ENCODE measurements at places on chromosomes 4 and X.

DNA sequence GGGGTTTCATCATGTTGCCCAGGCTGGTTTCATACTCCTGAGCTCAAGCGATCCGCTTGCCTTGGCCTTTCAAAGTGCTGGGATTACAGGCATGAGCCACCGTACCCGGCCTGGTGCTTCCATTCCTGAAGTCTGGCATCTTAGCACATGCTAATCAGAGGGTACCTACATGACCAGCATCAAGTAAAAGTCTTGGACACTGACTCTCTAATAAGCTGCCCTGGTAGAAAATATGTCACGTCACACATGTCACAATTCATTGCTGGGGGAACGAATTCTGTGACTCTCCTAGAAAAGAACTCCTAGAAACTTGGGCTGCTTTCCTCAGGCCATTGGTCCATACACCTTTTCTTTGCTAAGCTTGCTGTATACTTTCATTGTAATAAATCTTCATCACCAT lies 19.1 kb upstream of the XAGE2 start:
- DNase-seq: no peak

- no peak for DNase-seq
These were observed 13.1 kb upstream of the ANXA5 start for GRCh38 chr4:121709766-121710405.

GRCh38 chr4:13103382-13104015 lies 380.6 kb downstream of the RAB28 start:
- DNase-seq: no peak

DNA sequence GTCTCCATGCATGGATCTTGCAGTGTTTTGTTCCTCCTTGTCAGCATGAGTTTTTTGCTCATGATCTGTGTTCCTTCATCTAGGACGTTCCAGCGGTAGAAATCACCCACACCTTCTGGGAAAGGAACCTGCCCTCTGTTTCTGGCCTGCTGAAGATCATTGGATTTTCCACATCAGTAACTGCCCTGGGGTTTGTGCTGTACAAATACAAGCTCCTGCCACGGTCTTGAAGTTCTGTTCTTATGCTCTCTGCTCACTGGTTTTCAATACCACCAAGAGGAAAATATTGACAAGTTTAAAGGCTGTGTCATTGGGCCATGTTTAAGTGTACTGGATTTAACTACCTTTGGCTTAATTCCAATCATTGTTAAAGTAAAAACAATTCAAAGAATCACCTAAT lies 88.2 kb downstream of the MAOA start:
- no peak for DNase-seq

- DNase-seq: no peak
These were observed 1.6 kb downstream of the HPGD start for GRCh38 chr4:174520660-174521059.

GRCh38 chr4:119581190-119581873 lies 47.3 kb downstream of the PDE5A start:
- no peak for DNase-seq

- no peak for DNase-seq
These were observed 65.7 kb upstream of the CAMK2D start for GRCh38 chr4:113827285-113827684.

DNA sequence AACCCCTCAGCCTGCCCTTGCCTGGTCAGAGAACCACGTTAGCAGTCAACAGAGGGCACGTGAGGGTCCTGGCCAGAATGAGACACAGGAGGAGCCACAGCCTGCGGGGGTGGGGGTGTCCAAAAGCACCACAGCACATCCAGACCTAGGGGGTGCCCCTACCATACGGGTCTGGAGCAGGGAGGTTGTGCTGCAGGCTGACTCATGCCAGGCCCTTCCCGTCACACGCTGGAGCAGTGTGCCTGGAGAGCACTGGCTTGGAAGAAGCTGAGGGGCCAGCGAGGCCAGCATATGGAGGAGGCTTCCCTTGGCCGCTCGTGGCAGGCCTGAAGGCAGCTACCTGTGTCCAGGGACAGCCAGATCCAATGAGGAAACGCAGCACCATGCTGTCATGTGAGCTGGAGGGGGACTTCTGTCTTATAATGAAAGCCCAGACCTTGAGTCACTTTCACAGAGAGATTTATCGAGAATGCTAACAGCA lies 1.5 kb upstream of the IRAK1 start:
- DNase-seq: no peak

DNA sequence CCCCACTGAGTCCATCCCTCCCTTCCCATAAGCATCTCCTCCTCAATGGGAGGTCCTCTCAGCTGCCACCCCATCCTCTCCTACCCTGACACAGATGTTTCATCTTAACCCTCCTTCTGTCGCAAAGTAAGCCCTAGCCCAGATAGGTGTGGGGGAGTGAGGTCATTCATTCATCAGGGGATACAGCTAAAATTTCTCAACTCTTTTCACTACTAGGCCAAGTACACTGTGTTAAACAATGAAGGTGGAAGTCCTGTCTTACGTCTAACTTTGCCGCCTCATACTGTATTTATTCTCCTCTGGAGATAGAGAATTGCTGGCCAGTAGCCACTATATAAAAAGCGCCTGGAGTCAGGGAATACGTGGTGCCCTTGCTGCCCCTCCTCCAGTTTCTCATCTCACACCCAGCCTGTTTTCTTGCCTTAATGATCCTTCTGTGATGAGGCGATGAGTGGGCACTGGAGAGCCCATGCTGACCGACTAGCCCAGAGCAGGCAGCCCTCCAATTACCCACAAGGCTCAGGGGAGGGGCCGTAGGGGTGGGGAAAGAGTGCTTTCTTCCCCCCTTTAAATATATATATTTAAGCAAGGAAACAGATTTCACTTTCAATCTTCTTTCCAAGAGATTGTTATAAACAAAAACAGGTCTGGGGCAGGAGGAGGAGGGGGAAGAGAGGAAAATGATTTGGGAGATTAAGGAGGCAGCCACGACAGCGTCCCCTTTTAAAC lies 149.5 kb downstream of the PJA1 start:
- DNase-seq: no peak

- DNase-seq: no peak
These were observed 16.9 kb downstream of the STAP1 start for GRCh38 chr4:67575232-67576058.

- DNase-seq: peak; percentile 57
These were observed 2.9 kb downstream of the CPZ start for GRCh38 chr4:8595237-8596087.

GRCh38 chr4:98627531-98628257 lies 30.7 kb downstream of the TSPAN5 start:
- peak; percentile 9 for DNase-seq

GRCh38 chrX:1554469-1555210 lies 17.7 kb upstream of the P2RY8 start:
- no peak for DNase-seq

DNA sequence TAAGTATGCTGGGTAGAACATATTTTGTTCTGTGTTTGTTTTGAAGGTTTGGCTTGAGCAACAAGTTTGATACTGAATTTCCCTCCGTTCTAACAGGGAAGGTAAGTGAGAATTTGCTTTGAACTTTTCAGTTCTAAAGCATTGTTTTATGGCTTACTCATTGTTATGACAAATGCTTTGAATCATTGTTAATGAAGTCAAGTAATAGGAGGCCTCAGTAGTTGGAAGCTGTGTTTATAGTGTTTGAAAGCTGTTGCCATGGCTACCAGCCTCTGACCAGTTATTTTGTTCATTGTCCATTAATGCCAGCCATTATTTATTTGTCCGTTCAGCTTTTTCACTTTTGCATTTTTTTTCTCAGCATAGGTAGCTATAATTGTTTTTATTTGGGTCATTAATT lies 14.4 kb downstream of the CHIC1 start:
- DNase-seq: peak; percentile 3

DNA sequence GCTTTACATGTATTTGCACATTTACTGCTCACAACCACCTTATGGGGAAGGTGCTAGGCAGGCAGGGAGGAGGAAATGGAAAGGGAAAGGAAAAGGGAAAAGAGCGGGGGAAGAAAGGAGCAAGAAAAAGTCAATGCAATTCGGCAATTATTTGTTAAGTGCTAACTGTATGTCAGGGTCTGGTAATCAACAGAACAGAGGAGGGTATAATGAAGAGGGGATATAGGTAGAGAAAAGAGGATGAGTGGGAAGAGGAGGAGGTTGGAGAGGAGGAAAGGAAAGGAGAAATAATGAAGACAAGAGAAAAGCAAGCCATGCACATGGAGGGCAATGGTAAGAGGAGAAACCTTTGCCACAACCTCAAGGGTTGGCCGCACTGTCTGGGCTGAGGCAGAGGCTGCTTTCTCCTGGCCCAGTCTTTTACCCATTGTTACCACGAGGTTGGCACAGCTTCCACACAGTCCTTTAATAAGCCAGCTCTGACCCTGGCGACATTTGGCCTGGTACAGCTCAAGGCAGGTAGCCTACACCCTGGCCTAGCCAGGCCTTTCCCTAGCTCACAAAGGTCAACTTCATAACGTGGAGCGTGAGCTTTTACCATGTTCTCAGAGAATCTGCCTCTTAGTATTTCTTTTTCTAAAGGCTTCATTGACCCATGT lies 836 bp downstream of the BTK start:
- no peak for DNase-seq

GRCh38 chr4:55381502-55381901 lies 14.3 kb upstream of the TMEM165 start:
- DNase-seq: peak; percentile 54

DNA sequence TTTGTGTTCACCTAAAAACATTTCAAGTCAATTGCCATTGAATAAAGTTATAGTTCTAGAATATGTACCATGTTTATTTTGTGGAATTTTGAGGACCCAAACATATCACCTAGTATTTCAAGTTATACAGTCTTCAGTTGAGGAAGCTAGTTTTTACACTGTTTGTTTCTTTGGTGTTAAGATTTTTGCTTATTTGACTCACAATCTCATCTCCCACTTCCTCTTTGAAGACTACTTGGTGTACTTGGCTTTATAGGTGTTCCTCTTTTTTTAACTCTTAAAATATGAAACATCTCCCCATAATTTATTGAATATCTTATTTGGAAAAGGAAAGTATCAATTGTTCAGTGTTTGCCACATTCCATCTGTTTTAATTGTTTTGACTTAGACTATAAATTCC lies 675.4 kb downstream of the RAPGEF2 start:
- DNase-seq: no peak

GRCh38 chrX:108442901-108443464 lies 3.3 kb downstream of the COL4A5 start:
- DNase-seq: no peak

DNA sequence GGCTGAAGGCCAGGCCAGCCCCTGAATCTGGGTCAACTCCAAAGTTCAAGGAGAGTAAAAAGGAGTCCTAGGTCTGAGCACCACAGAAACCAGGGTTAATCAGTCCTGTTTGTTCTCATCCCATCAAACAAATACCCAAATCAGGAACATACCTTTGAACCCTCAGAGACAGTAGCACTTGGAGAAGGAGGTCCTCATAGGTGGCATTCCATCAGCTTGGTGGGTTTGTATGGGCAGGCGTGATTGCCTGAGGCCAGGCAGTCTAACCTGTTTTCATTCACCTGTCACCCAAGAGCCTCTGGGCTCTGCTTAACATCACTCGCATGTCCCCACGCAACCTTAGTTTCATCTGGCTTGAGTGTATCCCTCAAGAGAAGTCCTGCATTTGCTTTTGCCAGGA lies 17.5 kb upstream of the MBTPS2 start:
- DNase-seq: no peak

- DNase-seq: no peak
These were observed 104.1 kb upstream of the BMP3 start for GRCh38 chr4:80926446-80926845.

DNA sequence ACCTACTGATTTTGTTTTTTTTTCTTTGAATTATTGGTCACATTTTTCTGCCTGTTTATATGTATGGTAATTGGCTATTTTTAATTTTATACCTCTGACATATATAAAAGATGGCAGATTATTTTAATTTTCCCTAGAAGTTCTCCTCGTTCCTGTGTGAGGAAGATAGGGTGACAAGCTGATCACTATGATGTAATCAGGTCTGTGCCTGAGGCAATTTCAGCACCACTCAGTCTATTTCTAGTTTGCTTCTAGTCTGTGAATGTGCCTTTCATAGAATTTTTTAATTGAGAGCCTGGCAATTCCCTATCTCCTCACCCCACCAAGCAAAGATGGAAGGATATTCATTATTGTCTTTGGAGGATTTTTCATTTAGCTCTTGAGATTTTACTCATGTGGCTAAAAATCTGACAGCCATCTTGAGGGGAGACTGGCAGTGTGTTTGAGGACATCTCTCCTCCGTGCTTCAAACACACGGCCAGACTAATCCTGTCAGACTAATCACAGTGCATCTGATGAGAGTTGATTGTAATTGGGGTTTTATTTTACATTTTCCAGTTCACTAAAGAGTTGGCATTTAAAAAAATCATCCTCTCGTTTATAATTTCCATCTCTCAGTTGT lies 500.3 kb downstream of the TRIML1 start:
- DNase-seq: no peak

DNA sequence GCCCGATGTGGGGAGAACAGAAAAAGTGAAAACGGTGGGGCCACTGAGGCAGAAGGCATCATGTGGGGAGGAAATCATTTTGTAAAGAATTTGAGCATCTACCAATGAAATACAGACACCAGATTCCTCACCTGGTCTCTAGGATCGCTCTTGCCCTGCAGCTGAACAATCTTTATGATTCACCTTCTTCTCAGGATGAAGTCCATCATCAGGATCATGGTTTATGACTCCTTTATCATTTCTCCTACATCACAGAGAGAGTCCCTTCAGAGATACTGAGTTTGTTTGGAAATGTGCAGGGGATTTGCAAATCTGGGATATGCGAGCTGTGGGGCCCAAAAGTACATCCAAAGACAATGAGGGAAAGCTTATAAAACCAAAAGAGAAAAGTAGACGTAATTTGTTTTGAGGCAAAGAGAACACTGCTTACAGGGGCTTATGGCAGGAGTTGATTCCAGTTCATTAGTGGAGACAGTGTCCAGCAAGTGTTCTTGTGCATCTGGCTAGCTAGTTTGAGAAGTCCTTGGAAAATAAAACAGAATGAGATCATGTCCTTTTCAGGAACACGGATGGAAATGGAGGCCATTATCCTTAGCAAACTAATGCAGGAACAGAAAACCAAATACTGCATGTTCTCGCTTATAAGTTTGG lies 15.3 kb upstream of the ANXA5 start:
- DNase-seq: no peak

DNA sequence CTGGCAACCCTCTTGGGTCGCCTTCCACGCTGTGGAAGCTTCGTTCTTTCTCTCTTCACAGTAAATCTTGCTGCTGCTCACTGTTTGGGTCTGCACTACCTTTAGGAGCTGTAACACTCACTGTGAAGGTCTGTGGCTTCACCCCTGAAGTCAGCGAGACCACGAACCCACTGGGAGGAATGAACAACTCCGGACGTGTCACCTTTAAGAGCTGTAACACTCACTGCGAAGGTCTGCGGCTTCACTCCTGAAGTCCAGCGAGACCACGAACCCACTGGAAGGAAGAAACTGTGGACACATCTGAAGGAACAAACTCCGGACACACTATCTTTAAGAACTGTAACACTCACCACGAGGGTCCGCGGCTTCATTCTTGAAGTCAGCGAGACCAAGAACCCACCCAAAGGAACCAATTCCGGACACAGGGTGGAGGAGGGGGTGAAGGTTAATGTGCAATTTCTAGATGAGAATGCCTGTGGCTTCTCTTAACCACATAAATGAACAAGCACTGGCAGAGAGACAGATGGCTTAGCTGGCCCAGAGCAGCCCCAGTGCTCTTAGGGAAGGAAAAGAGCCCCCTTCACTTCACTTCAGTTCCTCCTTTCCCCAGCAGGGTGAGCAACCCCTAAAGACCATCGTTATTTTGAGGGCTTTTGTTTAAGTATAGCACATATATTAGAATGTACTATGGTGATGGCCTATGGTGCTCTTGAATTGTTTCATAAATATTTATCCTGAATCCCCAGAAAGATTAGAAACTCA lies 73.0 kb downstream of the LUZP4 start:
- DNase-seq: peak; percentile 43

All from NCI-H82 (cell line).